CD4-positive, alpha-beta T cell treated with Interleukin-17A for 1 hour (primary cell): ENCODE measurements at places on chromosomes 1 and 21.

- no peak for DNase-seq
Measured at GRCh38 chr21:40421121-40421520, 425.8 kb downstream of the DSCAM start.

- DNase-seq = no peak
Measured at GRCh38 chr1:232421143-232421796, 208.7 kb downstream of the SIPA1L2 start.

- DNase-seq = no peak
Measured at GRCh38 chr1:174433451-174433850, 14.3 kb upstream of the GPR52 start.

DNA sequence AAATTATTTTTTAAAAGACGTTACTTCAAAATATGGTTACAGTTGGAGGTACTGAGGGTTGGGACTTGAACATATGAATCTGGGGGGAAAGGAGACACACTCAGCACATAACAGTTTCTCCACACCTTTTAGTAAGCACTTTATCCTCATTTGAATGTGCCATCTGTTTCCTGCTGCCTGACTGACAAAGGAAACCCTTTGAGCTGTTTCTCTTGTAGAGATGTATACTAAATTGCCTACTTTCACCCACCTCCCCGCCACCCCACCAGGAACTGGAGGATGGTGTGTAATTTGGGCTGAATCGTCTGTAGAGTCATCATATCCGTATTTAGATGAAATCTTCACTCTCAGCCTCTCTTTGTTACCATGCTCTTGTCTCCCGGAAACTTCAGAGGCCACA, 108.1 kb downstream of the KAZN start:
- DNase-seq = no peak

GRCh38 chr1:24348196-24348595, 29.0 kb downstream of the GRHL3 start:
- DNase-seq = no peak

- no peak for DNase-seq
Measured at GRCh38 chr1:20829946-20830345, 42.8 kb upstream of the HP1BP3 start.

DNA sequence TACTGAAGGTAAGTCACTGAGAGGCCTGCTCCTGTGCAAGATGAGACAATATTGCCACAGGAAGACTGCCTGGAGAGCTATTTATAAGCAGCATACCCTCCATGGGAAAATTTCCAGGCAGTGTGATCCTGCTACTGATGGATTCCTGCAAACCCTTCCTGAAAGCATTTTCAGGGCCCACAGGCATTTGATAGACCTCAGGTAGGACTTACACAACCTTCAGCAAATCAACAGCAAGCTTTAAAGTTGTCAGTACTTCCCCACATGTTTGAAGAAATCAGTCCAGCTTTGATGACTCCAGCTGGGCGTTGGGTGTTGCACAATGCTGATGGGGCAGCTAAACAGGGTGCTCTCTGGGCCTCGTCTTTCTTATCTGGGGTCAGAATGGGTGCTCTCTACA, 108.8 kb downstream of the PLXNA2 start:
- DNase-seq = no peak

DNA sequence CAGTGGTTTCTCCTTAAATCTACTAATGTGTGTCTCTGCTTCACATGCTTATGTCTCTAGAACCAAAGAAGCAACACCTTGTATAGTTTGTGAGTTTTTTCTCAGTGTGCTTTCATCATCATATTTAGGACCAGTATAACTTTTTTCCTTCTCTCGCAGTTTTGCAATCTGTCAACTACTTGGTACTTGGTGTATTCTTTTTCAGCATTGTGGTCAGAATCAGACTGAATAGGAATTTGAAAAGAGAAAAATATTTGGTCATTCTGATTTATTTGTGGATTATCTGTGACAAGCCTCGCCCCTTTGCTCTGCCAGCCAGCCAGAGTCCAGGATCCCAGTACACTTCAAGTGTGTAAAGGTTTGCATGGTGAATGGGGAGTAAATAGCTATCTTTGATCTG, 122.3 kb downstream of the C1orf21 start:
- DNase-seq = no peak

DNA sequence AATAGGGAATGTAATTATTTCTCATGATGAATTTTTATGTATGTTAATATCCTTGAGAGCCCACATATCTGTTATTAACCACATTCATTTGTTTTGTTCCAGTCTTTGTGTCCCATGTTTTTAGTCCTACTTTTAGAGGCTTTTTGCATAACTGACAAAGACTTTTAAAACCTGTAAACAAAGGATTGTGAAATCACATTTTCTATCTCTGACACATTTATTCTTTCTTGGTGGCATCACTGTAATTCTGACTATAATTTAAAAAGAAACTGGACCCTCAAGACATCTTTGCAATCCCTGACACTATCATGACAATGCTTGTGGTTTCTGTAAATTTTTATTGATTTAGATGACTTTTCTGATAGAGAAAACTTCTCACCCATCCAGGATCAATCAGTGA, 313.1 kb downstream of the SIPA1L2 start:
- no peak for DNase-seq

DNA sequence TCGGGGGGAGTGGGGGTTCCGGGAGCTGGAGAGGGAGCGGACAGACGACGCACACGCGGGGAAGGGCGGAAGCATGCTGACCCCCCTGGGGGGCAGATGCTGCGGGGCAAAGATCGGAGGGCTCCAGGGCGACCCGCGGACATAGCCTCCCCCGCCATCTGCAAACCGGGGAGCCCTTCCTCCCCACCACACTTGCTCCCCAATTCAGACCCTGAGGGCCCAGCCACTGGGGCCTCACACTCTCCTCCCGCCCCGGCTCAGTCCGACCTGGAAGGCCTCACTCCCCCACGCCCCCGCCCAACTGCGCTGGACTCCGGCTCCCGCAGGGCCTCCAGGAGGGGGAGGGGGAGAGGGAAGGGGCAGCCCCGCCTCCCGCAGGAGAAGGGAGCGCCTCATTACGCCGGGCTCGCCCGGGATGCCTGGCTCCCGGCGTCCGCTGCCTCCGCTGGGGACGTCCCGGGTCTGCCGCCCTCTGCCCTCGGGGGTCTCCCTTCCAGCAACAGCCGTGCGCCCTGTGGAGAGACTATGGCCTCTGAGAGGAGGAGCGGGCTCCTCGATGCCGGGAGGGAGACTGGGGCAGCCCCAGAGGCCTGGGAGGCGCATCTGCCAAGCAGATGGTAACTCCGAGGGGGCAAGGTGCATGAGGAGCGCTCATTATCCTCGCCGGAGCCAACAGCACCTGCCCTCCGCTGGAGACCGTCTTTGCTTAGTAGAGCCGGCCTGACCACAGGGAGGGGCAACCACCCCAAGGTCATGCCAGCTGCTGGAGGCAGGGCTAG, 636 bp upstream of the CAMK2N1 start:
- no peak for DNase-seq
